ENCODE measurements at places on chromosomes 11 and 22.

- no peak for DNase-seq
Observed at GRCh38 chr11:93216511-93217101, 18.8 kb upstream of the SLC36A4 start.

GRCh38 chr22:48851933-48852549 lies 975.6 kb downstream of the BRD1 start:
- no peak for DNase-seq

- DNase-seq: no peak
Observed at GRCh38 chr11:30210357-30210756, 20.5 kb upstream of the FSHB start.

DNA sequence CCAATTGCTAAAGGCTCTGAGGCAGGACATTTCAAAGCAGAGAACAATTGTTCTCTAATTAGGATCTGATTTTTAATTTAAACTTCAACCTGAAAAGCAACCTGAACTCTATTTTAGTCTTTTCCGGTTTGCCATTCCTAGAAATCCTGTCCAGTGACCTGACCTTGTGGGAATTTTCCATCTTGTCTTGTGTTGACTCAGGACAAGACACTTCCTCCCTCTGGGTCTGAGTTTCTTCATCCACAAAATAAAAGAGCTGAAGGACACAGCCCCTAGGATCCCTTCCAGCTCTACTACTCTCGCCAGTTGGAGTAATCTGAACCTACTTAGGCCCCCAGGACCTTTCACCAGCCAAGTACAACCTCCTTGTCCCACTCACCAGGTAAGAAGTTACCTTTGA lies 66.5 kb upstream of the POU2AF1 start:
- DNase-seq: no peak

DNA sequence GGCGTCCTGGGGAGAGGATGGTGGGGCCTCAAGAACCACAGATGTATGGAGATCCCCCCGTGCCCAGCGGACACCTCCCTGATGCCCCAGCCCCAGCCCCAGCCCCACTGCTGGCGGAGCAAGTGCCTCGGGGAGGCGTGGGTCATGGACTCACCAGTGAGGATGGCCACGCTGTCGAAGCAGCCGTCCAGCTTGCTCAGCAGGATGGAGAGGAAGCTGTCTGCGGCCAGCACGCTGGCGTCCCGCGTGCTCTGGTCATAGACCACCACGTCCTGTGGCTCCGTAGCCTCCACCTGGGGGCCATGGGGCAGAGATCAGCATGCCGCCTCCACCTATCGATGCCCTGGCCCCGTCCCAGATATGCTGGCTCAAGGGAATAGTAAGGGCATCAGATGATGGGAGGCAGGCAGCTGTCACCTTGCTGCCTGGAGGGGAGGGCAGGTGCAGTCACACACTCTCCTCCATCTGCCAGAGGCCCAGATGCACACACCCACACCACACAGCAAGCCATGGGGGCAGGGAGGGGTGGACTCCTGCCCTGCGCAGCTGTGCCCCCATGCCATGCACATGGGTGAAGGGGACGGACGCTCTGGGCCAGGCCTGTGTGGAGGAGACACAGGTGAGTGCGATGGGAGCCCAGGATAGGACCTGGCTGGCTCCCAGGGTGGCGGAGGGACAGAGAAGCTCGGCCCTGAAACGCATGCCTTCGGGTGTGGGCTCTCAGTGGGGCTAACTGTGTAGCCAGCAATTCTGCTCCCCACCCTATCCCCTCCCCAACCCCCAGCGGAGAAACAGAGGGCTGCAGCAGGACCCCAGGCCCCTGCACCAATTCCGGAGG lies 8.2 kb downstream of the DUSP8 start:
- DNase-seq: no peak

DNA sequence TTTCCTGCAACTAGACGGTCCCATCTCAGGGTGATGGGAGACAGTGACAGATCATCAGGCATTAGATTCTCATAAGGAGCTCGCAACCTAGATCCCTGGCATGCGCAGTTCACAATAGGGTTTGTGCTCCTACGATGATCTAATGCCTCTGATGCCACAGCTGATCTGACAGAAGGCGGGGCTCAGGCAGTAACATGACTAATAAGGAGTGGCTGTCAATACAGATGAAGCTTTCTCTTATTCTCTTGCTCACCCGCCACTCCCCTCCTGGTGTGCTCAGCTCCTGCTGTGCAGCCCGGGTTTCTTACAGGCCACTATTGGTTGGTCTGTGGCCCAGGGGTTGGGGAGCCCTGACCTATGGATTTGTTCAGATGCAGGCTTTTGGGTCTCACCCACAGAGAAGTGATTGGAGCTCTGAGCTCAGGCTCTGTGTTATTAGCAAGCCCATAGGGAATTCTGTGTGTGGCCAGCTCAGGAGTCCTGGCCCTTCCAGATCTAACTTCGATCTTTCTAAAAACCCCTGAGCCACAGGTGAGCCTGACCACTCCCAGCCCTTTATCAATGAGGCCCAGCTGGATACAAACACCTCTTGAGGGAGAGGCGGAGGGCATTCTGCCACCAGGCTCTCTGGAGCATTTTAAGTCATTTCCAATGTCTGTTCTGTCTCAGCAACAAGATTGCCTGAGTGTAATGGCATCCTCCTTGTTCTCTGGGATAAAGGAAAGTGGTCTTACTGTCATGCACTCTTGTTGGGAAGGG lies 351.8 kb downstream of the BUD13 start:
- no peak for DNase-seq

DNA sequence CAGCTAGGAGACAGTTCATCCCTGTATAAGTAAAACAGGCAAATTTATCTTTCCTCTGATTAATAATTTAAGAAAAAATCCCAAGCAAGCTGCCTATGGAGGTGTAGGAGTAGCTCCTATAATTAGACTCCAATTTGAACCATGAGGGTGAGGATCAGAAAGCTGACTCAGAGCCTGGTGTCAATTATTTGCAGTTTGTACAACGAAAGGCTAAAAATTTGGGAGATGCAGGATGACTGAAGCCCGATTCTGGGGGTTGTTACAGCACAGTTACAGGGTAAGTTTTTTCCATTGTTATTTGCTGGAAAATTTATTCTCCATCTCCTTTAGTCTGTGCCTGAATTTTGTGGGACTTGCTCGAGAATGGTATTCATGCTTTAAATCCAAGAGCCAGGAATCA lies 359.4 kb upstream of the CCDC90B start:
- no peak for DNase-seq

DNA sequence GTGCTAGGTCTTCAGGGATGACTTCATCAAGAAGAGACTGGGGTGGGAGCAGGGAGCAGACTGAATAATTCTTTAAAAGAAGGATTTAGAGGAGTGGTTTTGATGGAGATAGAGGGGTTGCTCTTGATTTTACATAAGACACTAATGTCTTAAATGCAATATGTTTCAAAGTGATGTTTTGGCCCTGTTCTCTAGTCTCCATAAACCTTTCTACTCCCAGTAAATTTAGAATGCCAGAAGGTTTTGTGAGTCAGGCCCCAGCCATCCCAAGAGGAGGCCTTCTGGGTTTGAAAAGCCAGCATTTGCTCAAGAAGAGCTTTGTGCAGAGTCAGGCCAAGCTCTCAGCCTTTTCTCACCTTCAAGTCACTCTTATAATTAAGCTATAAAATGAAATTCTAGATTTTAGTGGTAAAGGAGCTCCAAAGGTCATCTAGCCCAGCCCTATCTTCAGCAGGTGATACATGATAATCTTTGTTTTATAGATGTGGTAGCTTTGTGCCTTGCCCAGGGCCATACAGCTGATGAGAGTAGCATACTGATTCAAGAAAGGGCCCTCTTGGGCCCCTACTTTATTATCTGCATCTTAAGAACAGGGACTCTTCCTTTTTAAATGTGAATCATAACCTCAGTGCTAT lies 122.8 kb upstream of the MTNR1B start:
- no peak for DNase-seq

- no peak for DNase-seq
Observed at GRCh38 chr22:23414727-23415489, 165.2 kb downstream of the IGLL1 start.

- no peak for DNase-seq
Observed at GRCh38 chr11:63870351-63871140, 31.6 kb downstream of the MARK2 start.

DNA sequence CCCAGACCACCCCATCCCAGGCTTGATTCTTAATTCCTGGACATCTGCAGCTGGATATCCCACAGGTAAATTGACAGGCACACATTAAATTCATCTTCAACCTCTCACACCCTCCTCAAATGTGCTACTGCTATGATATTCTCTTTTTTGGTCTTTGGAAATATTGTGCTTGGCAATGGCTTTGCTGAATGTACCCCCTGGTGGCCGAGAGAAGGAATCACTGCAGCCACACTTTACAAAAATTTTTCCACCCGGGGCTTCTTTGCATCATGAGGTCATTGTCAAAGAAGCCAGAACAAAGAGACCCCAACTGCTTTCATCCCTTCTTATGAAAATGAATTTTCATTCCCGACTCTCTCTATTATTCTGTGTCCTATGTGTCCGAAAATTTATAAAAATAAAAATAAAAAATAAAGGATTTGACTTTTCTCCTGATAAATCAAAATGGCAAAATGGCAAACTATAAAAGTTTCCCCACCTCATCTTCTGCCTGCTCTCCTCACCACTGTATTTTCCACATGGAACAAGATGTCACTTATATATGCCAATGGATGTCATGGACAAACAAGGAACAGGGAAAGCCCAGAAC lies 15.0 kb upstream of the CYB5R2 start:
- DNase-seq: no peak

GRCh38 chr11:65390996-65391395 lies 4.6 kb downstream of the FRMD8 start:
- no peak for DNase-seq

DNA sequence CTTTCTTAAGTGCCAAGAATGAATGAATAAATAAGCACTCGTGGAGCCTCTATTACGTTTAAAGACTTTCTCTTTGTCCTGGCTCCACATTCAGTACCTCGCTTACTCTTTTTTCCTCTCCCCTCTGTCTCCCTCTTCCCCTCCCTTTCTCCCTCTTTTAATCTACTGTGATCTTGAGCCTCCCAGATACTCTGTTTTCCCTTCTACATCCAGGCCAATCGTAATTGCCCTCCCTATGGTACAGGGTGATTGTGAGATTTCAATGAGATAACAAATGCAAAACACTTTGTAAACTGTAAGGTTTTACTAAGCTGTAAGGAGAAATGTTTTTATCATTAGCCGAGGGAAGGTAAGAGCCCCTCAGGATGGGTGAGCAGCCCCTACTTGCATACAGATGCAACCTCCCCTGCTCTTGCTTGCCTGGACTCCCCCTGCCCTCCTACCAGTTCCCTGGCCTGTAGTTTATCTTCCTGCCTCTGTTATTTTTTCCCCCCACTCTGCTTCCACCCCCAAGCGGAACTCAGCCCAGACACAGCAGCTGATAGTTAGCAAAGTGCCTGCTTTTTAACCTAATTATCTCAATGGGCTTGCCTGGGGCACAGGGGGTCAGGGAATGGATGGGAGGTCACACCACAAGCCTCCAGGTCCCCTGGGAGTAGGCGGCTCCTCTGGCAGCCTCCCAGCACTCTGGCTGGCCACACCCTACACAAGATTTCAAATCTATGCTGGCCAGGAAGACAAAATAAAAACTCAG lies 76.9 kb upstream of the CADM1 start:
- no peak for DNase-seq

GRCh38 chr11:109914809-109915653 lies 178.2 kb upstream of the ZC3H12C start:
- no peak for DNase-seq
